ENCODE measurements at places on chromosomes 3 and 15.

GRCh38 chr3:9441501-9442221 lies 44.2 kb downstream of the SETD5 start:
- no peak for DNase-seq

DNA sequence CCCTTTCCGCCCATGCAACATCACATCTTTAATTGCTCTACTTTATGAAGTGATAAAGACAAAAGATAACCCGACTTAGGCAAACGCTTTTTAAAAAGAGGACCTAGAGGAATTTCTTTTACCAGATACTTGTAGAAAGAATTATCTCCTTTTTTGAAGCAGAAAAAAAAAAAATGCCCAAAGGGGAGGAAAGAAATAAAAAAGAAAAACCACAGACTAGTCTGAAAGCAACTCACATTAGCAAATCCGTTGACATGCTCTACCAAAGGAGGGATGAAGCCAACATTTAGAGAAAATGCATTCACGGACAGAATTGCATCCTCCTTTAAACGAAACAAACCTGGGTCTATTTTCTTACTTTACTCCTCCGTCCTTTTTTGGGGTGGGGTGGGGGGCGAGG lies 213.6 kb downstream of the MEIS2 start:
- DNase-seq = no peak

DNA sequence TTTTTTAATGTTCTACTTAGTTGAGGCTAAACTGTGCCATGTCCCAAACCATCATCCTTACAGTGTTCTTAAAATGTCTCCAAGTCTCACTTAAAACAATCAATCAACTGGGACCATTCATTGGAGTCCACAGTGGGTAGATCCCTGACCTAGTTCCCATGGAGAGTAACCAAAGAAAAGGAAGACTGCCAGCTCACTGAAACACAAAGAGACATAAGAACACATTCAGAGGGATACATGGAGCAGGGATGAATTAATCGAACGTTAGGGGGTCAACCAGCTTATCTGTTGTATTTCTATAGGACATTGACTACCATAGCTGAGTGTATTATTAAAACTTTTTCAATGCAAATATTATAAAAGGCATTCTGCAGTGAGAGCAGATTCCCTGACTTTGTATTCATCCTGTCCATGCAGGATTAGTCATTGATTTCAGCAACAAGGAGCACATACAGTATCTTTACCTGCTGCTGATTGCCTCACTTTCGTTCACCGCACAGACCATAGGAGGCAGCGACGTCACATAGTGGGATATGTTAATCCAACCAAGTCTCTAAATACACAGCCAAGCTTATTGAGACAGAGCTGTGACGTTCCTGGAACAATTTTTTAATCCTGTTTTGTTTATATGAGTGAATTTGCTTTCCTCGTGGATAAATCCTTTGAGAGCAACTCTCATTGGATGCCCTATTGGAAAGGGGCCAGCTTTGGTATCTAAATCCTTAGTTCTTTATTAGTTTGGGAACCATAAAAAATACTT lies 364.9 kb upstream of the RBMS3 start:
- DNase-seq = no peak

GRCh38 chr15:92733934-92734521 lies 78.5 kb upstream of the FAM174B start:
- DNase-seq = peak; percentile 80

DNA sequence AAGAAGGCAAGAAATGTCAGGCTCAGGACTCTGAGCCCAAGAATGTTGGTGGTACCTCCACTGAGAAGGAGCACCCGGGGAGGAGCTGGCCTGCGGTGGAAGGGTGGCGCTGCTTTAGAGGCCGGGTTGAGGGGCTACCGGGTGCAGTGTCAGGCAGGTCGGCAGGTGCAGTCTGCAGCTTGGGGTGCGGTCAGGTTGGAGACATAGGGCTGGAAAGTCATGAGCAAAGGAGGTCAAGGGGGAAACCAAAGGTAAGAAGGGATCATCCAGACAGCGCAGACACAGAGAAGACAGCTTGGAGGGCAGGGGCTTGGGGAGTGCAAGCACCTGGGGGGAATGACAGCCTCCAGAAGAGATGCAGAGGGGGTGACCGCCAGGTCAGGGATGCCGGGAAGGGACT lies 274.4 kb upstream of the LYSMD4 start:
- no peak for DNase-seq

GRCh38 chr3:124360155-124360554 lies 368.2 kb upstream of the ROPN1 start:
- no peak for DNase-seq
